ENCODE measurements at places on chromosomes 2 and 18. TPM values are rescaled to one million over a fixed set of nuclear protein-coding genes. Genes with fewer than 3 reads are reported as not detected.

GRCh38 chr18:55381277-55381676, 206.7 kb downstream of the TCF4 start:
- DNase-seq = no peak

- DNase-seq = no peak
These were observed 487.4 kb downstream of the ZEB2 start for GRCh38 chr2:144032566-144032965.

- DNase-seq = no peak
These were observed 257.6 kb downstream of the ANKRD30B start for GRCh38 chr18:15005313-15006130.

- no peak for DNase-seq
These were observed 24.8 kb downstream of the FEZ2 start for GRCh38 chr2:36573165-36573564.

DNA sequence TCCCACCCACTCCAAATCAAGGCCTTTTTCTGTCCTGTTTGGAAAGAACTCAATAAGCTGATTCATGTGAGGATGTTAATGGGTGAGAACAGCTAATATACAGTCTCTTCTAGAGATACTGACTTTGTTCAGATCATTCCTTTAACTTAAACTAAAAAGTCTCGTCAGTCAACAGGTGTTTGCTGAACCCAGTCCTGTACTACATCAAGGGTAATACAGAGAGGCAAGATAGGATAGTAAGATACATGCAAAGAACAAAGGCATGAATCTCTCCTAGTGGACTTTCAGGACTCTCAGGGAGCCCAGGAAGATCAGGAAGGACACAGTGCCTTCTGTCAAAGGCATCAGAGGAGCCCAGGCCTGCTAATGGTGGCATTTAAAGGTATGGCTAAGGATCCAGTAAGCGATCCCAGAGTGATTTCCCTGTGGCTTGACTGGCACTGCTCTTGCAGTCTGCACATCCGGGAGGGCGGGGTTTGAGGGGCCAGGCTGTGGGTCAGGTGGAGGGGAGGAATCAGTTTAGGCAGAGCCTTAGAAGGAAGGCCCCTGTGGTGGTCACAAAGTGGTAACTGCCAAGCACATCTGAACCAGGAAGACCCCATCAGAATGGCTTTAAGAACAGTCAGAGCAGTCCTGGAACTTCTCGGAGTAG, 54.0 kb downstream of the EPAS1 start:
- DNase-seq = no peak

The EHD3 gene
- 104 TPM for total RNA-seq

All from dorsolateral prefrontal cortex (tissue), 122 donors.